Left lung (tissue), 14 donors: ENCODE measurements at places on chromosomes 4 and X. TPM values are rescaled to one million over a fixed set of nuclear protein-coding genes. Genes with fewer than 3 reads are reported as not detected.

GRCh38 chr4:123934096-123934495 is 537.5 kb downstream of the SPRY1 start:
- no peak for DNase-seq
- no peak overlapping the region for H3K4me3 ChIP-seq
- H3K27me3 ChIP-seq, result no peaks in the 10 kb centered on the region
- no peaks in the 10 kb centered on the region for H3K36me3 ChIP-seq

The VMA21 gene
- 34.7 TPM for total RNA-seq

The SLC26A1 gene
- 0.35 TPM for total RNA-seq

The PTTG2 gene
- 0.58 TPM for total RNA-seq

- no peak for DNase-seq
- H3K27ac ChIP-seq, result no peak overlapping the region
- H3K36me3 ChIP-seq, result no peaks in the 10 kb centered on the region
- no peak overlapping the region for H3K4me3 ChIP-seq
These were observed 47.9 kb downstream of the MCUB start for GRCh38 chr4:109607976-109608375.

DNA sequence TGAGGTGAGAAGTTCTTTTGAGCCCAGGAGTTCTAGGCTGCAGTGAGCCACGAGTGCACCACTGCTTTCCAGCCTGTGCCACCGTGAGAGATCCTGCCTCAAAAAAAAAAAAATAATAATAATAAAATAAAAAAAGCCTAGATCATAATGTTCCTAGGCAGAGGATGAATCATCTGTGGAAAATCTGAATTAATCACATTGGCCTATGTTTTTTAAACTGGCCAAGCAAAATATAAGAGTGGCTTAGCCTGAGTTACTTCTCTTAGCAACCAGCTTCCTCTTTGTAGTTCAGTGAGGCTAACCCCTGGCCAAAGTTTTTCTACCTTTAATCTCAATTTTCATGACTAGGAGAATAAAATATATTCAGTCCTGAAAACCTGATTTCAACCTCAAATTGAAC is 614.6 kb downstream of the PPP4R3C start:
- no peaks in the 10 kb centered on the region for H3K4me1 ChIP-seq
- H3K27me3 ChIP-seq, result no peaks in the 10 kb centered on the region
- H3K4me3 ChIP-seq, result no peak overlapping the region
- no peaks in the 10 kb centered on the region for H3K36me3 ChIP-seq
- no peak overlapping the region for H3K27ac ChIP-seq
- DNase-seq, result no peak

DNA sequence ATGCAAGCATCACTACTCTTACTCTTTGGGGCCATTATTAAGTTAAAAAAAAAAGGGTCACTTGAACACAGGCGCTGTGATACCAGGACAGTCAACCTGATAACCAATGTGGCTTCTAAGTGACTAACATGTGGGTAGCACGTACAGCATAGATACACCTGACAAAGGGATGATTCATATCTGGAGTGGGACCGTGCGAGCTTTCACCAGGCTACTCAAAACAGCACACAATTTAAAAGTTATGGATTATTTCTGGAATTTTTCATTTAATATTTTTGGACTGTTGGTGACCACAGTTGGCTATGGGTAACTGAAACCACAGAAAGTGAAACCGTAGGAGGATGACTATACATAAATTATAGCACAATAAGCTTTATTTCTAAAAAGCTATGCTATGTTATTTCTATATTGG is 113.8 kb upstream of the STIM2 start:
- H3K27ac ChIP-seq, result no peak overlapping the region
- no peak for DNase-seq
- no peaks in the 10 kb centered on the region for H3K27me3 ChIP-seq
- no peak overlapping the region for H3K4me3 ChIP-seq
- H3K36me3 ChIP-seq, result no peaks in the 10 kb centered on the region

DNA sequence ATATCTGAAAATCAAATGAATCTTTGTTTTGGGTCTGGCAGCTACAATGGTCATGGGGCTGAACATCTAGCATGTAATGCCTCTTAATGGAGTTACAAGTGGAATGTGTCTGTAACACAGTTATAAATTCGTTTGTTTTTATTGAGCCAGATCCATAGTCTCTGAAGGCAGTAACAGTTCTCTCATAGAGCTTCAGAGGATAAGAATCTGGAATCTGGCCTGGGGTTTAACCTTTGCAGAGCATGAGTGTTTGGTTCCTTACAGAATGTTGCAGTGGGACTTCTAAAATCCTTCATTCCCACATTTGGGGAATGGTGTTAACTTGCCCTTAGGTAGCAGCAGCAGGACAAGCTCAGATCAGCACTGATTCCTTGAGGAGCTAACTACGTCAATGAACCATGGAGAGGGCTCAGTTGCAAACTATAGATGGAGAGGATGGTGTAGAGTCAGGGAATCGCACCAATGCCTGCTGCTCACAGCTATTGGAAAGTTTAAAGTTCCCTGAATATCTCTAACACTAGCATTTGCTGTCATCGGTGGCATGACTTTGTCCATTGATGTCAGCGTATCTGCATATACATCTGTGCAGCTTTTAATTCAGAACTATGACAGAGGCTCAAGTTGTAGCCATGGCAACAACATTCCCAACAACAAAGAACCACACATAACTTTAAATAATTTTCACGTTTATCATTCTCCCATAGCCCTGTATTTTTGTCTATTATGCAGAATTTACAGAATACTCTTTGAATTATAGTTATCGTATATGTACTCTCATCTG is 72.2 kb downstream of the RASGEF1B start:
- no peaks in the 10 kb centered on the region for H3K4me1 ChIP-seq
- no peak overlapping the region for H3K4me3 ChIP-seq
- no peak overlapping the region for H3K27ac ChIP-seq
- H3K36me3 ChIP-seq, result no peaks in the 10 kb centered on the region
- no peaks in the 10 kb centered on the region for H3K27me3 ChIP-seq

GRCh38 chr4:57064811-57065711 is 45.1 kb downstream of the IGFBP7 start:
- H3K27me3 ChIP-seq, result no peaks in the 10 kb centered on the region
- no peaks in the 10 kb centered on the region for H3K36me3 ChIP-seq
- H3K27ac ChIP-seq, result peak overlapping the region; percentile 16
- DNase-seq, result peak; percentile 51
- H3K4me3 ChIP-seq, result no peak overlapping the region

- no peaks in the 10 kb centered on the region for H3K4me1 ChIP-seq
- no peak overlapping the region for H3K27ac ChIP-seq
- H3K4me3 ChIP-seq, result no peak overlapping the region
- no peak for DNase-seq
- H3K27me3 ChIP-seq, result no peaks in the 10 kb centered on the region
These were observed 297.6 kb downstream of the INPP4B start for GRCh38 chr4:142548491-142548890.

DNA sequence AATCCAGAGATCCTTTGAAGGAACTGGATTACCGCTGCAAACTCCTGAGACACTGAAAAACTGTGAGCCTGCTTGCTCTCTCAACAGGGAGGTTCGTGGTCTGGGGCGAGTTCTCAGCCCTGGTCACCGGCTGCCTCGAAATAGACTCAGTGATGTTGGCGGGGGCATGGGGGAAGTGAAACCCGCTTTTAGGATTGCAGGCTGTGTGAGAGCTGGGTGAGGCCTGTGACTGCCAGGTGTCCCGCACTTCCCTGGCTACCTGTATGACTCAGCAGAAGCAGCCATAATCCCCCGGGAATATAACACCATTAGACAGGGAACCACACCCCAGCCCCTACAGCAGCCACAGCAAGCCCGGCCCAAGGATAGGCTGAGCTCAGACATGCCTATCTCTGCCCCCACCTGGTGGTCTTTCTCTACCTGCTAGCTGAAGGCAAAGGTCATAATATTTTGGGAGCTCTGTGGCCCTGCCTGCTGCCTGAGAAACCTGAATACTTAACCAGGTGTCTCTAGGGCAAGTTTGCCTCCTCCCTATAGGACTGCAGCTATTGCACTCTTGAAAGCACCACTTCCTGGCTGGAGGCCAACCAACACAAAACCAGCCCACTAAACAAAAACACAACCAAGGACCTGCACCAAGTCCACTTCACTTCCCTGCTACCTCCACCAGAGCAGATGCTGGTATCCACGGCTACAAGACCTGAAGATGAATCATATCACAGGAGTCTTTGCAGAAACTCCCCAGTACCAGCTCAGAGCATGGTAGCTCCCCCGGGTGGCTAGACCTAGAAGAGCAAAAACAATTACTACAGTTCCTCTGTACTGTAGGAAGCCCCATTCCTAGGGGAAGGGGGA is 202.0 kb downstream of the RRAGB start:
- no peak overlapping the region for H3K4me3 ChIP-seq
- H3K27me3 ChIP-seq, result no peaks in the 10 kb centered on the region
- no peaks in the 10 kb centered on the region for H3K4me1 ChIP-seq
- DNase-seq, result no peak
- H3K27ac ChIP-seq, result no peak overlapping the region

DNA sequence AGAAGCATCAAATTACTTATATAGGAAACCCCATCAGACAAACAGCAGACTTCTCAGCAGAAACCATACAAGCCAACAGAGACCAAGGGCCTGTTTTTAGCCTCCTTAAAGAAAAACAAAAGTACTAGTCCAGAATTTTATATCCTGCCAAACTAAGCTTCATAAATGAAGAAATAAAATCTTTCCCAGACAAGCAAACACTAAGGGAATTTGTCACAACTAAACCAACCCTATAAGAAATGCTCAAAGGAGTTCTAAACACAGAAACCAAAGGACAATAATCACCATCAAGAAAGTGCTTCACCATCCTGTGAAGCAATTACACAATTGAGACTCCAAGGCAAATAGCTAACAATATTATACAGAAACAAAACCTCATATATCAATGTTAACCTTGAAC is 238.6 kb downstream of the NKX6-1 start:
- H3K4me1 ChIP-seq, result no peaks in the 10 kb centered on the region
- no peaks in the 10 kb centered on the region for H3K27me3 ChIP-seq
- no peak overlapping the region for H3K27ac ChIP-seq

GRCh38 chr4:168514249-168514852 is 17.5 kb downstream of the PALLD start:
- H3K4me1 ChIP-seq, result no peaks in the 10 kb centered on the region
- H3K27me3 ChIP-seq, result no peaks in the 10 kb centered on the region
- H3K4me3 ChIP-seq, result no peak overlapping the region
- no peak overlapping the region for H3K27ac ChIP-seq
- peak; percentile 41 for DNase-seq
- H3K36me3 ChIP-seq, result no peaks in the 10 kb centered on the region

The REELD1 gene
- not detected for total RNA-seq

The FAM9C gene
- not detected for total RNA-seq

The TASL gene
- total RNA-seq, result 3.0 TPM

GRCh38 chr4:128061566-128062536 is 739 bp downstream of the LARP1B start:
- H3K4me3 ChIP-seq, result peak overlapping the region; percentile 72
- H3K27ac ChIP-seq, result peak overlapping the region; percentile 95
- DNase-seq, result peak; percentile 65
- H3K36me3 ChIP-seq, result no peaks in the 10 kb centered on the region

The SPANXA2 gene
- total RNA-seq, result not detected

GRCh38 chr4:73573794-73574528 is 46.3 kb downstream of the RASSF6 start:
- no peak overlapping the region for H3K4me3 ChIP-seq
- no peaks in the 10 kb centered on the region for H3K36me3 ChIP-seq
- peak; percentile 88 for DNase-seq
- no peaks in the 10 kb centered on the region for H3K4me1 ChIP-seq
- H3K27ac ChIP-seq, result no peak overlapping the region

DNA sequence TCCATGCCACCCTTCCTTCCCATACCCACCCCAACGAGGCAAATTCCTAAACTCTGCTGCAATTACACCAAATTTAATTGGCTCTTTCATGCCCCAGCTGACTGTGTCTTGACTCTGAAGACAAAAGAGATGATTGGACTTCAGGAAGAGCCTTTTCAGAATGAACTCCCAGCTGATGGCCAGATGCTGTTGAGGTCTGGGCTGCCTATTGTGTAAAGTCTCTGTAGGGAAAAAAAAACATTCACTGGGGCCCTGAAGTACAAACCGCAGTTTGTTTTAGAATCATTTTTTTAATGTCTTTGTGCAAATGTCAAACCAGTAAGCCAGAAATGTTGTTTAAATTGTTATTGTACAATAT is 174.8 kb downstream of the HHIP start:
- no peak overlapping the region for H3K4me3 ChIP-seq
- H3K27me3 ChIP-seq, result no peaks in the 10 kb centered on the region
- no peak for DNase-seq
- no peaks in the 10 kb centered on the region for H3K36me3 ChIP-seq

GRCh38 chr4:128068918-128069317 is 7.8 kb downstream of the LARP1B start:
- H3K27ac ChIP-seq, result no peak overlapping the region
- H3K36me3 ChIP-seq, result no peaks in the 10 kb centered on the region
- DNase-seq, result no peak
- H3K27me3 ChIP-seq, result no peaks in the 10 kb centered on the region

The SMR3B gene
- total RNA-seq, result not detected

- H3K36me3 ChIP-seq, result no peaks in the 10 kb centered on the region
- peak overlapping the region; percentile 95 for H3K27ac ChIP-seq
- peak; percentile 34 for DNase-seq
- peak overlapping the region; percentile 60 for H3K4me3 ChIP-seq
These were observed 102.6 kb upstream of the PRKX start for GRCh38 chrX:3815896-3816664.

The STATH gene
- total RNA-seq, result not detected

DNA sequence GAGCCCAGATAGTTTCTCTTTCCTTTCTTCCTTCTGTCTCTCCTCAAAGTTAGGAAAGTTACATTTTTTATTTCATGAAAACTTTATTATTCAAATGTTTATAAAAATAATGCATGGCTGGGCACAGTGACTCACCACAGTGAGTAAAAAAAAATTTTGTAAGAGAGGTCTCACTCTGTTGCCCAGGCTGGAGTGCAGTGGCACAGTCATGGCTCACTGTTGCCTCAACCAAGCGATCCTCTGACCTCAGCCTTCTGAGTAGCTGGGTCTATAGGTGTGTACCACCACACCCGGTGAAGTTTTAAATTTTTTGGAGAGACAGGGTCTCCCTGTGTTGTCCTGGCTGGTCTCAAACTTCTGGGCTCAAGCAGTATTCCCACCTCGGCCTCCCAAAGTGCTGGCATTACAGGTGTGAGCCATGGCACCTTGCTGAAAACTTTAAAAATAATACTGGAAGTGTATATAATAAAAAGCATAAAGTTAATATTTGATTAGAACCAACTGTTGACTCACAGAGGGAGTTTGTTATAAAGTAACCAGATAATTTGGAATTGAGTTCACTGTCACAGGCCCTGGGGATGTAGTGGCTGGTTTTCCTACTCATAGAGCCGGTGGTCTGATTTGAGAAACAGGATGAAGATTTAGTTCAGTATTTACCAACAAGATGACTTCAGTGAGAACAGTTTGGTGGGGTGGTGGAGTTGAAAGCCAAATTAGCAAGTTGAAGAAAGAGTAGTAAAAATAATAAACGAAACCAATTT is 18.0 kb downstream of the CMC4 start:
- no peak overlapping the region for H3K27ac ChIP-seq
- no peak overlapping the region for H3K4me3 ChIP-seq
- H3K4me1 ChIP-seq, result no peaks in the 10 kb centered on the region
- DNase-seq, result no peak

- H3K4me1 ChIP-seq, result no peaks in the 10 kb centered on the region
- no peak for DNase-seq
- no peak overlapping the region for H3K27ac ChIP-seq
These were observed 28.1 kb downstream of the SLC25A43 start for GRCh38 chrX:119427024-119427794.

The NLRP2B gene
- total RNA-seq, result not detected

- peaks cover 7% of the 10 kb centered on the region for H3K36me3 ChIP-seq
- no peak for DNase-seq
- H3K27ac ChIP-seq, result peak overlapping the region; percentile 96
- peaks cover 63% of the 10 kb centered on the region for H3K4me1 ChIP-seq
- H3K4me3 ChIP-seq, result peak overlapping the region; percentile 76
These were observed 2.0 kb downstream of the DHX15 start for GRCh38 chr4:24582235-24582832.
